ENCODE measurements at places on chromosomes 7 and 10.

- DNase-seq: no peak
Measured at GRCh38 chr7:28207486-28208158, 27.0 kb upstream of the JAZF1 start.

DNA sequence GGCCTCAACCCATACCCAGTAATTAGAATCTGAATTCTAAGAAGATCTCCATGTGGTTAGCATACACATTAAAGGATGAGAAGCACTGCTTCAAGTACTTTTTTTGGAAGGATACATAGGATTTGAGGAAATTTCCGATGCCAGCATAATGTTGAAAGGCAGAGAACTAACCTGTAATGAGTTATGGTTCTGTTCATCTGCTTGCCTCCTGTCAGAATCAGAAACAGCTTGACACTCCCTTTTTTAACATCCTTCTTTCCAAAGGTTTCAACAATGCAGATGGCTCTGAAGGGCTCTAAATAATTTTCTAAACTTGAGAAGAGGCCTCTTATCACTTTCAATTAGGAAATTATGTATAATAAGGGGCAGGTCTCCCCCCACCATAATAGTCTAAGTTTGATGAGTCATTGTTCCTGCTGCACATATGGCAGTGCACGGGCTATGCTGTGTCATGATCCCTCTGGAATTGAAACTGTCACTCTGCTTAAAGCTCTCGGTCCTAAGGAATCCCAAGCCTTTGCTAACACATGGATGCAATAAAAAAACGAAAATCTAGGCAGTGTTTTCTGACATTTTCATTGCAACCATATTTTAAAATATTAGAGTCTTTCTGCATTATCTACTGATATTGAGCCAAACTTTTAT, 291.2 kb upstream of the FZD1 start:
- no peak for DNase-seq

GRCh38 chr7:116097365-116098009, 66.9 kb upstream of the TFEC start:
- no peak for DNase-seq

DNA sequence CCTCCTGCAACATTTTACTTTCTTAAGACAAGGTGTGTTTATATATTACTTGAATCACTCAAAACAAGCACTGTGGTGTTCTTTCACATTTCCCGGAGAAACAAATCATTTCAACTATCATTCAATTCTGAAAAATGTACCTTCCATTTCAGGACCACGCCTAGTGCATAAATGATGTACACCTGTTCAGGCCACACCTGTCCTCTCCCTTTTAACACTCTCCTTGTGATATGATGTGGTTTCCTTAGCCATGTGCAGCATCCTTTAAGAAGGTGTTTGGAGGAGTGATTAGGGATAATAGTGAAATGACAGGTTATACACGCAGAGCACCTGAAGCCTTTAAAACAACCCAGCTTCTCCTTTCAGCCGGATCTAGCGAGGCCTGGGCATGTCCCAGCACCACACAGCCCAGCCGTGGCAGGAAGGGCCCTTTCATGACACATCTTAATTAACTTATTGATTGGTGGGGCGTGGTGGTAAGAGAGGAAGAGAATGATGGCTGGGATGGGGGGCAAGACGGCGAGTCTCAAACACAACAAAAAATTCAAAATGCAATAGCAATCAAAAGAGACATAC, 26.9 kb downstream of the ABLIM1 start:
- no peak for DNase-seq

Data from D341Med (cell line).